ENCODE measurements at places on chromosomes 4 and X.

- no peak for DNase-seq
These were observed 1451.9 kb upstream of the AGA start for GRCh38 chr4:178894126-178894525.

DNA sequence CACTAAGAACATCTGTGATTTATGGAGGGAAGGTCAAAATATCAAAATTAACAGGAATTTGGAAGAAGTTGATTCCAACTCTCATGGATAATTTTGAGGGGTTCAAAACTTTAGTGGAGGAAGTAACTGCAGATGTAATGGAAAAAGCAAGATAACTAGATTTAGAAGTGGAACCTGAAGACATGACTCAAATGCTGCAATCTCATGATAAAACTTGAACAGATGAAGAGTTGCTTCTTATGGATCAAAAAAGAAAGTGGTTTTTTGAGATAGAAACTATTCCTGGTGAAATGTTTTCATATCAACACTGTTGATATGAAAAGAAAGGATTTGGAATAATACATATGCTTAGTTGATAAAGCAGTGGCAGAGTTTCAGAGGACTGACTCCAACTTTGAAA is 9.7 kb downstream of the TMPRSS11F start:
- DNase-seq = no peak

DNA sequence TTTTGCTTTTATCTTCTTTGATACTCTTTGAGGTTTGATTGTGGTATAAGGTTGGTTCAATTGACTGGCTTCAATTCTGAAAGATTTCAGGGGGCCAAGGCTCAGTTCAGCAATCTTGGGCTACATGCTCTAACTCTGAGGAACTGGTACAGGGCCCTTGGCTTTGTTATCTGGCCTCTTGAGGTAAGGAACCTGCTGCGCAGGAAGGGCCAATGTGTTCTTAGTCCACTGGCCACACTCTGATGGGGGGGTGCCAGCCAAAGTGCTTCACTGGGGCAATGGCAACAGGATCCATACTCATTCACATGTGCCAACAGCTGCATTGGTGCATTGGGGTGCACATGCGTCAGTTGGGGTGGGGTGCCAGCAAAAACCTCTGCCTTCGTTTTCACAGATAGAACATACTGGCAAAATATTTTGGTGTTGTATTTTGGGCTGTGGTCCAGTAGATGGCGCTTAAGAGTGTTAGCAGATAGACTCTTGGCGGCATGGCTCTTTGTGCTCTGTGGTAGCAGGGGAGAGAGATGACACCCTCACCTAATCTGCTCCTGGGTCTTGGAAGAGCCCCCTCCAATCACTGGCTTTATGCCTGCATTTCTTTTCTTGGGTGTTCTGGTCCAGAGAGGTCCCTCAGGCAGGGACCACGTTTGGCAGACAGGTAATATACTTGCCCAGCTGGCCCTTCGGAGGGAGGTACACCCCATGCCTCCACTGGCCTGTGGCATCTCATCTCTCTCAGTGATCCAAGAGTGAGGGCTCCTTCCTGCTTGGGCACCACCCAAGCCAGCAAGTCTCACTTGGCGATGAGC is 42.9 kb downstream of the NDST3 start:
- DNase-seq = no peak

DNA sequence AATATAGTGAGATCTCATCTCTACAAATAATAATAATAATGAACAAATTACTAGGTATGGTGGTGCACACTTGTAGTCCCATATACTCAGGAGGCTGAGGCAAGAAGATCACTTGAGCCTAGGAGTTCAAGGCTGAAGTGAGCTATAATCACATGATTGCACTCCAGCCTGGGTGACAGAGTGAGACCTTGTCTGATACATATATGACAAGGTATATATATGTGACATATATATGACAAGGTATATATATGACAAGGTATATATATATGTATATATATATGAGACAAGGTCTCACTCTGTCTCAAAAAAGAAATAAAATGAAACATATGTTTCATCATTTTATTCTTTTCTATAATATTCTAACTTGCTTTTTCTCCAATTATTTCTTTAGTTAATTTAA is 278.1 kb upstream of the TET2 start:
- no peak for DNase-seq

DNA sequence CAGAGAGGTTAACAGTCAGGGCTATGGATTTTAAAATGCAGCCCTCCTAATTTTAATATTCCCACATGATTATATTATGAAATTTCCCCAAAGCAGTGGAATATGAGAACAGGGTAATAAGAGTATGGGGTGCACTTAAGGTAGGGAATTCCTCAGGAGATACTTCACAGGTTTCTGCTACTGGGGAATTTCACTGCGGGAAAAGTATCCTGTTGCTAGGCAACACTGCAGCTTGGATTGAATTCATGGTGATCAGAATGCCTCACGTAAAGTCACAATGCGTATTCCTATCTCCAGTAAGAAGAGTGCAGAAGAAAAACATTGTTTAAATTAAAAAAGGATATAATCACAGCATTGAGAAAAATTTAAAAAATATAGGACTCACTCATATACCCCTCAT is 398.1 kb upstream of the RPS6KA3 start:
- no peak for DNase-seq

- DNase-seq = no peak
These were observed 15.8 kb upstream of the ACE2 start for GRCh38 chrX:15616531-15616930.

GRCh38 chrX:40266490-40267333 is 169.0 kb upstream of the BCOR start:
- peak; percentile 29 for DNase-seq

DNA sequence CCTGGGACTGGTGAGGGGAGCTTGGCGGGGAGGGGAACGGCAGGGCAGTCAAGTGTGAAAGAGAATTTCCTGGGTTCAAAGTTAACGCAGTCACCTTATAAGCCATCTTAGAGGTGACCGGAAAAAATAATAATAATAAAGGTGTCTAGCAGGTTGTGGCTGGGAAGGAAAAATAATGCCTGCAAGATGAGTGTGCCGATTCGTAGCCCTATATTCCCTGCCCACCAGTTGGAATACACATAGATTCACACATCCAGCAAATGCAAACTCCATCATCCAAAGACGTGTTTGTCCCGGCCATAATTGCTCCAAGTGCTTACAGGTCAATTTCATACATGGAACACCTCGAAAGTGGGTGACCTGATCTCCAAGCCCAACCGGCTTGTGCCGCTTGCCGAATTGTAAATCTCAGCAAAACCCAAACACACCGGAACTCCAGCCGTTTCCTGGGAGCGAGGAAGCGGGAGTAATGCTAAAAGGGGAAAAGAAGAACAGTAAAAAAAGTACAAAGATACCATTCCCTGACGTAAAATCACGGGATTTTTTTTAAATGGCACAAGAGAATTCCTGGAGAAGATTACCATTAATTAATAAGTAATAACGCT is 1.3 kb upstream of the FAT1 start:
- peak; percentile 13 for DNase-seq
